ENCODE measurements at places on chromosomes 1 and 21. TPM values are rescaled to one million over a fixed set of nuclear protein-coding genes. Genes with fewer than 3 reads are reported as not detected.

- no peak overlapping the region for H3K27ac ChIP-seq
- H3K27me3 ChIP-seq: no peaks in the 10 kb centered on the region
- H3K4me1 ChIP-seq: peaks cover 18% of the 10 kb centered on the region
Measured at GRCh38 chr1:224427346-224427745, 7.3 kb downstream of the WDR26 start.

DNA sequence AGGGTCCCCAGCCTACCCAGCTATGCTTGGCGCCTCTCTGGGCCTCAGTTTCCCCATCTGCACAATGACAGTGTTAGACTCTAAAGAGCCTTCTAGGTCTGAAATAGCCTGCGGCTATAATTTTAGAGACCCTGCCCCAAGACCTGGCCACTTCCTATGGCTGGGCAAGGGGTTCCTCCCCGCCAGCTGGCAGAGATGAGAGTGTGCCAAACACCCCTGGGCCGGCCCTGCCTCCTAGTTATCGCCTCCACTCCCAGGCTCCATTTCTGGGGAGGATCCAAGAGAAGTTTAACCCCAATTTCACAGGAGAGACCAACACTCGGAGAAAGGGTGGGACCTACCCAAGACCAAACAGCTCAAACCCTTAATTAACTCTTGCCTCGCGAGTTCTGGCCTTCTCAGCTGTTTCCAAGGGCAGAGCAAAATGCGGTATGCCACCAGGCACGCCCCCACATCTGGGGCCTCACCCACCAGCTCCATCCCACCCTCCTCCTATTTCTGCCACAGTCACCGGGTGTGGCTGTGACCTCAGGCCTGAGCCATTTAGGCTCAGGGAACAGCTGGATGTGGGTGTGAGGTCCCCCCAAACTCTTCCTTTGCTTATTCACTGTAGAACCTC, 35.7 kb downstream of the TTC39A start:
- H3K27me3 ChIP-seq: no peaks in the 10 kb centered on the region
- no peaks in the 10 kb centered on the region for H3K36me3 ChIP-seq
- H3K27ac ChIP-seq: no peak overlapping the region

The OLIG2 gene
- 5.4 TPM for total RNA-seq

- H3K27ac ChIP-seq: no peak overlapping the region
- no peak overlapping the region for H3K4me3 ChIP-seq
- H3K4me1 ChIP-seq: no peaks in the 10 kb centered on the region
- DNase-seq: no peak
- H3K27me3 ChIP-seq: no peaks in the 10 kb centered on the region
Measured at GRCh38 chr21:42818328-42818749, 61.0 kb downstream of the WDR4 start.

All from neural crest cell (in vitro differentiated cells).